Endodermal cell (in vitro differentiated cells): ENCODE measurements at places on chromosomes 4 and X. TPM values are rescaled to one million over a fixed set of nuclear protein-coding genes. Genes with fewer than 3 reads are reported as not detected.

TREX2 gene
- 0.50 and 0.70 TPM in 2 replicates for total RNA-seq

DNA sequence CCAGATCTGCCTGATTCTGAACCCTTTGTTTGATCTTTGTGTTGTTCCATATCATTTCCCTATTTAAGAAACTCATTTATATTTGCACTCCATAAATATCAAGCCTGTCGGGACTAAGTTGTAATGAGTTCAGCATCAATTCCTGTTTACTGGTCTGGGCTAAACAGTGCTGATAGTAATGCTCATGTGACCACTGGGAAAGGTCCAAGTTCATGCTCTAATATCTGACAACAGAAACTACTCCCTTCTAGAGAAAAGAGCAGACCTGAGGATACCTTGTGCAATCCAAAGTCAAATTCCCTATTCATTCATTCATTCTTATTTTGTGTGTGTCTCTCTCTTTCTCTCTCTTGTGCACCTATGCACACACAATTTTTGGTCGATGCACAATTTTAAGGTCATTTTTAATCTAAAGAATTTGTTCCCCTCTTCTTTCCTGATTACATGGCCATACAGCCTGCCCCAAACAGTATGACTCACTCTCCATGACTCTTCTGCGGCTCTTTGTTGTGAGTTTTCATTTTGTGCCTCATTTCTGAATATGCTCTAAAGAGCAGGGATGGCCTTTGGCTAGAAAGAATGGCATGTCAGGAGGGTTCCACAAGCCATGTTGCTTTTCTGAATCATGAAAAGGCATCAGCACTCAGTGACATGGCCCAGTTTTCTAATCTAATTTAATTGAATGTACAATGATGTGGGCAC is 664.3 kb downstream of the RPA4 start:
- no peak for DNase-seq
- no peak overlapping the region for H3K4me3 ChIP-seq
- no peak overlapping the region for H3K27ac ChIP-seq
- H3K4me1 ChIP-seq = no peaks in the 10 kb centered on the region
- H3K27me3 ChIP-seq = no peaks in the 10 kb centered on the region
- no peaks in the 10 kb centered on the region for H3K36me3 ChIP-seq

PNCK gene
- 12.9 to 29.8 TPM (median 13.8 TPM) in 3 replicates for total RNA-seq

- H3K36me3 ChIP-seq = no peaks in the 10 kb centered on the region
- H3K4me3 ChIP-seq = no peak overlapping the region
- no peaks in the 10 kb centered on the region for H3K4me1 ChIP-seq
- DNase-seq = peak; percentile 63
- no peak overlapping the region for H3K27ac ChIP-seq
Observed at GRCh38 chr4:33255094-33255493, 2534.9 kb downstream of the PCDH7 start.

DNA sequence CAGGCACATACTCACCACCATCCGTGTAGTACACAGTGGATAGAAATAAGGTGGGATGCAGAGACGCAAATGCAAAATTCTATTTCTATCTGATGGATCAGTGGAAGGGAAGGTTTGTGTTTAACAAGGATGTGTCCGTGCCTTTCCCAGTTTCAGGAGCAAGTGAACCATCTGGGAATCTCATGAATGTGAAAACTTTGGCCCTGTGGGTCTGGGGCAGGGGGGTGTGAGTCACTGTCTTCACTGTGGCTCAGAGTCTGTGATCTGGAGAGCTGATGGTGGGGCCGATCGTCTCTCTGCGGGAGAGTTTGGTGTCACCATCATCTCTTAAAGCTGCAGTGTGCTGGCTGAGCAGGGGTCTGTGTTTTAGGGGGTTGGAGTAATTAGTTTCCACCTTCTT is 179.3 kb upstream of the STS start:
- DNase-seq = no peak
- H3K27me3 ChIP-seq = no peaks in the 10 kb centered on the region
- H3K27ac ChIP-seq = no peak overlapping the region
- no peaks in the 10 kb centered on the region for H3K4me1 ChIP-seq

CXorf58 gene
- total RNA-seq = not detected in 2 replicates

ZNF141 gene
- total RNA-seq = 43.7 to 48.6 TPM (median 45.5 TPM) in 3 replicates

GRCh38 chr4:27023366-27023765 is 162.7 kb downstream of the STIM2 start:
- DNase-seq = no peak
- H3K4me1 ChIP-seq = no peaks in the 10 kb centered on the region
- H3K27ac ChIP-seq = no peak overlapping the region
- H3K27me3 ChIP-seq = no peaks in the 10 kb centered on the region
- no peaks in the 10 kb centered on the region for H3K36me3 ChIP-seq

DNA sequence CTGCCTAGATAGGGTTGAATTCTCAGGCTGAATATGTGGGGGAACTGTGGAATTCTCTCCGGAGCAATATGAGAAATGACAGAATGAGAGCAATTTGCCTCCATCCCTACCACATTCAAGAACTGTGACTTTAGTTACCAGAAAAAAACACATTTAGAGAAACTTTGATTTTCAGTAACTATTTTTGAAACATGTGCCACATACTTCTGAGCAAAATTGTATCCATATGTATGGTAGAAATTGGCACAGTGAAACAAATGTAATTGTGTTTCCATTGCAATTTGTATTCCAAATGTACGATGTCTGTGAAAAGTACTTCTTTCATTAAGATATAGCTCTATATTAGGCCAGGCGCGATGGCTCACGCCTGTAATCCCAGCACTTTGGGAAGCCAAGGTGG is 5.5 kb upstream of the KLHL8 start:
- H3K4me1 ChIP-seq = peaks cover 4% of the 10 kb centered on the region
- H3K36me3 ChIP-seq = no peaks in the 10 kb centered on the region
- no peak for DNase-seq
- no peak overlapping the region for H3K4me3 ChIP-seq
- H3K27ac ChIP-seq = no peak overlapping the region

GRCh38 chr4:151561551-151562256 is 152.7 kb downstream of the FHIP1A start:
- no peak overlapping the region for H3K27ac ChIP-seq
- H3K27me3 ChIP-seq = no peaks in the 10 kb centered on the region
- no peak for DNase-seq
- H3K4me3 ChIP-seq = no peak overlapping the region

DNA sequence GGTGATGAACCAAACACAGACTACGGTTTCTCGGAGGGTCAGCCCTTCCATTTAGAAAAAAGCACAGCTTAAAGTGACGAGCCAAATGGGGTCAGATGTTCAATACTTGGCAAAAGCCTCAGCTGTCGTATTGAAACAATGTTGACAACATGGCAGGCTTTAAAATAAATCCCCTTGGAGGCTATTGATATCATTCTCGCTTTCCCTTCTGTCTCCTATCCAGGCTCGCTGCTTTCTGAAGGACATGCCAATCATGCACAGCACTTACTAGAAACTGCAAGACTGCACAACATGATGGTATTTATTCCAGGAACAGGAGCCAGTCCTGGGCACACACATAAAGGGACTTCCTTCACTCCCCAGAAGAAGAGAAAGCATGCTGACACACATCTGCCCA is 137.9 kb downstream of the SLC7A11 start:
- H3K4me1 ChIP-seq = no peaks in the 10 kb centered on the region
- H3K36me3 ChIP-seq = no peaks in the 10 kb centered on the region
- no peak for DNase-seq
- no peak overlapping the region for H3K4me3 ChIP-seq
- no peaks in the 10 kb centered on the region for H3K27me3 ChIP-seq

GRCh38 chr4:21290562-21290961 is 590.3 kb downstream of the PACRGL start:
- no peak overlapping the region for H3K4me3 ChIP-seq
- H3K36me3 ChIP-seq = no peaks in the 10 kb centered on the region
- no peak overlapping the region for H3K27ac ChIP-seq
- H3K4me1 ChIP-seq = no peaks in the 10 kb centered on the region
- no peaks in the 10 kb centered on the region for H3K27me3 ChIP-seq

C1QTNF7 gene
- total RNA-seq = not detected in 3 replicates

- no peaks in the 10 kb centered on the region for H3K36me3 ChIP-seq
- no peaks in the 10 kb centered on the region for H3K27me3 ChIP-seq
Observed at GRCh38 chr4:10045481-10045880, 24.2 kb upstream of the SLC2A9 start.

GRCh38 chr4:79121223-79121622 is 182.0 kb upstream of the PAQR3 start:
- H3K4me3 ChIP-seq = no peak overlapping the region
- no peaks in the 10 kb centered on the region for H3K27me3 ChIP-seq
- H3K4me1 ChIP-seq = no peaks in the 10 kb centered on the region
- H3K27ac ChIP-seq = no peak overlapping the region
- no peak for DNase-seq

GRCh38 chrX:130770615-130771014 is 132.4 kb downstream of the ENOX2 start:
- H3K4me1 ChIP-seq = peaks cover 5% of the 10 kb centered on the region
- H3K4me3 ChIP-seq = no peak overlapping the region
- no peak overlapping the region for H3K27ac ChIP-seq
- H3K36me3 ChIP-seq = no peaks in the 10 kb centered on the region

DNA sequence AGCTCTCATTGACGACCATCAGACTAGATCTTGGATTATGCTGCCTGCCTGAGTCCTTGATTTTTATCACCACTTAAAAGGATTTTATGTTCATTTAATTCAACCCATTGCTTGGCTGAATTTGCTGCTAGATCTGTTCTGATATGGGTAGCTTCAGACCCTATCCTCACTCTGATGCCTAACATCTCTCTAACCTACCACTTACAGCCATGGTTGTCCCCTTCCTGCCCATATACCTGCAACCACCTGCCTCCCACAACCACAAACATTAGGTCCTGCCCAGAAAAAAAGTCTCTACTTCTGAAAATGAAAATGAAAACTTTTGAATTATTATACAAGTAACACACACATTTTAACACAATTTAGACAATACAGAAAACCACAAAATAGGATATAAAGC is 310.8 kb downstream of the HNRNPD start:
- no peak for DNase-seq
- no peaks in the 10 kb centered on the region for H3K27me3 ChIP-seq
- no peaks in the 10 kb centered on the region for H3K36me3 ChIP-seq
- no peak overlapping the region for H3K27ac ChIP-seq
- no peaks in the 10 kb centered on the region for H3K4me1 ChIP-seq
- no peak overlapping the region for H3K4me3 ChIP-seq

GRCh38 chr4:158112611-158113010 is 60.2 kb downstream of the GASK1B start:
- H3K27me3 ChIP-seq = no peaks in the 10 kb centered on the region
- no peak overlapping the region for H3K4me3 ChIP-seq
- DNase-seq = no peak
- no peaks in the 10 kb centered on the region for H3K36me3 ChIP-seq
- no peak overlapping the region for H3K27ac ChIP-seq

GRCh38 chrX:102959471-102959870 is 22.4 kb downstream of the RAB40AL start:
- H3K27me3 ChIP-seq = no peaks in the 10 kb centered on the region
- no peaks in the 10 kb centered on the region for H3K4me1 ChIP-seq
- no peaks in the 10 kb centered on the region for H3K36me3 ChIP-seq
- no peak overlapping the region for H3K4me3 ChIP-seq

SLC25A31 gene
- total RNA-seq = not detected in 3 replicates

GAB3 gene
- total RNA-seq = 0.13 to 0.17 TPM in 2 of 3 replicates, not detected in the other

RTL9 gene
- total RNA-seq = 0.19 to 0.29 TPM in 2 of 3 replicates, not detected in the other

GRCh38 chr4:184451726-184452125 is 22.6 kb downstream of the IRF2 start:
- peaks cover 11% of the 10 kb centered on the region for H3K4me1 ChIP-seq
- no peak for DNase-seq
- H3K4me3 ChIP-seq = no peak overlapping the region
- no peaks in the 10 kb centered on the region for H3K27me3 ChIP-seq
- no peaks in the 10 kb centered on the region for H3K36me3 ChIP-seq

GRCh38 chr4:47646372-47646771 is 161.3 kb downstream of the ATP10D start:
- H3K27ac ChIP-seq = no peak overlapping the region
- H3K27me3 ChIP-seq = no peaks in the 10 kb centered on the region
- DNase-seq = no peak
- no peaks in the 10 kb centered on the region for H3K36me3 ChIP-seq

ZBED1 gene
- total RNA-seq = 71.9 and 79.7 TPM in 2 replicates

DNA sequence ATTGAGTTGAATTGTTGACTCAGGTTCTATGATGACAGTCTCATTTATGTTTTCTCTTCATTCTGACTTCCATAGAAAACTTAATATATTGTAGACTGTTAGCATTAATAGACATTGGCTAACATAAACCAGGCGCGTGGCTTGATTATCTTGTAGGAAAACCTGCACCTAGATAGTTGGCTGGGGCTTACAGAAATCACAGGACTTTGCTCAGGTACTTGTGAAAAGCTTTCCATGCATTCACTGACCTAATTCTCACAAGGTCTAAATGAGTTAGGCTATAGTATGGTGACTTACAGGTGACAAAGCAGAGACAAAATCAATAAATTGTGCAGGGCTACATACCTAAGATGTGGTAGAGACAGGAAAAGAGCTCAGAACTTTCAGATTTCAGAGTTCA is 212.8 kb downstream of the GPAT3 start:
- H3K36me3 ChIP-seq = no peaks in the 10 kb centered on the region
- no peaks in the 10 kb centered on the region for H3K27me3 ChIP-seq
- H3K4me3 ChIP-seq = no peak overlapping the region
- H3K4me1 ChIP-seq = no peaks in the 10 kb centered on the region
- no peak overlapping the region for H3K27ac ChIP-seq

USP17L13 gene
- not detected in 2 replicates for total RNA-seq

DNA sequence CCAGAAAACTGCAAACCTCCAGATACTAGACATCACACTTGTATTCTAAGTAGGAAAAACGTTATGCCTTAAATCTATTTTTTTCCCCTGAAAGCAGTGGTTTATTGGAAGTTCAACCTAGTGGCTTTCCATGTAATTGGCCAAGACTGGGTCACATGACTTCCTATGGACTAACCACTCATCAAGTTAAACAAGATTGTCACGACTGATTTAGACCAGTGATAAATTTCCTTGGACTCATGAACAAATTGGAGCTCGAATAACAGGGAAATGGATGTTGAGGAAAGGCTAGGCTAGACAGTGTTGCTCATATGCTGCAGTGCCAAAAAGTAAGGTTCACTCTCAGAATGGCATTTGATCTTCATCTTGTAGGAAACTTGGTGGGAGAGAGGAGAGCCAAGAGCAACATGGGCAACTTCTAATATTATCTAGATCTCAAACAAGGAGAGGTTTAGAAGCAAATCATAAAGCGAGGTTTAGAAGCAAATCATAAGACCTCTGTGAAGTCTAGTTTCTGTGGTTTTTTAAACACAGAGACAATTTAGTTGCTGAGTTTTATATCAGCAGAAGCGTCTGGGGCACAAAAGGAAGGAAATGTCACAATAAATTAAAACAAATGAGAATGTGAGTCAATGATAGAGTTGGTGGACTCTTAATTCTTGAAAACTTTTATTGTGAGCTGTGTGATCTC is 165.6 kb upstream of the BOD1L1 start:
- no peaks in the 10 kb centered on the region for H3K27me3 ChIP-seq
- H3K4me3 ChIP-seq = no peak overlapping the region
- H3K36me3 ChIP-seq = no peaks in the 10 kb centered on the region
- no peaks in the 10 kb centered on the region for H3K4me1 ChIP-seq
- no peak for DNase-seq

FREM3 gene
- total RNA-seq = 0.20 TPM in 2 replicates

- H3K27me3 ChIP-seq = peaks cover 4% of the 10 kb centered on the region
- no peaks in the 10 kb centered on the region for H3K4me1 ChIP-seq
Observed at GRCh38 chr4:168743131-168743530, 246.3 kb downstream of the PALLD start.

HTN1 gene
- not detected in 3 replicates for total RNA-seq
